Jurkat, Clone E6-1 (cell line): ENCODE measurements at places on chromosomes 4 and X.

- DNase-seq = no peak
Measured at GRCh38 chrX:41351923-41352322, 18.0 kb downstream of the DDX3X start.

DNA sequence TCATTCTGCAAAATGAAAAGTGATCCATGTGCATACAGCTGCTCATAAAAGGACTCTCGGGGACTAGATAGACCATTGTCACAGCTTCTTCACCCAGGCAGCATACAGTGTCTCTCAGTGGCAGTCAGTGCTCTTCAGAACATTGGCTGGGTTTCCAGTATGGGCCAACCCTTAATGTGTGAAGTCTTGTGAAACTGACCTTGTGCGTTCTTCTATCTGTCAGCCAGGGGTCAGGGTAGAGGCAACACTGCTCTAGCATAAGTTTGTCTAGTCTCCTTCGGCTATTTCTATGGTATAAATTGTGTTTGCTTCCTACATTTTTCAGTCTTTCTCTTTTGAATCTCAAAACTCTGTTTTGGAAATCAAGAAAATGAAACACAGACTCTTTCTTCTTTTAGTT, 37.0 kb upstream of the SMIM31 start:
- no peak for DNase-seq

GRCh38 chrX:34371754-34372153, 239.6 kb upstream of the FAM47A start:
- no peak for DNase-seq

DNA sequence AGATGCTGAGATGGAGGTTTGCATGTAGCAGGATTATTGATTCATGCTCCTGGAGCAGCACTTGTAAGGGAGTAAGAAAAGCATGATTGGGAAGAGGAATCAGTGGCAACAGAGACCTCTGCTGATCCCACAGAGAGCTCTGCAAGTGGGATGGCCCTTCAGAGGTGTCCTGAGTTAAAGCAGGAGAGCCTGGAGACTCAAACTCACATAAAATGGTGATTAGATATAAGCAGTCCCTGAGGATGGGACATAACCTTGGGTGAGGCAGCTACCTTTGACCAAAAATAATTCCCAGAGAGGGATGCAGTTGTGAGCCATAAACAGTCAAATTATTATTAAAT, 25.4 kb upstream of the BMPR1B start:
- DNase-seq = no peak

- DNase-seq = no peak
Measured at GRCh38 chr4:114019969-114020358, 40.5 kb upstream of the ARSJ start.

DNA sequence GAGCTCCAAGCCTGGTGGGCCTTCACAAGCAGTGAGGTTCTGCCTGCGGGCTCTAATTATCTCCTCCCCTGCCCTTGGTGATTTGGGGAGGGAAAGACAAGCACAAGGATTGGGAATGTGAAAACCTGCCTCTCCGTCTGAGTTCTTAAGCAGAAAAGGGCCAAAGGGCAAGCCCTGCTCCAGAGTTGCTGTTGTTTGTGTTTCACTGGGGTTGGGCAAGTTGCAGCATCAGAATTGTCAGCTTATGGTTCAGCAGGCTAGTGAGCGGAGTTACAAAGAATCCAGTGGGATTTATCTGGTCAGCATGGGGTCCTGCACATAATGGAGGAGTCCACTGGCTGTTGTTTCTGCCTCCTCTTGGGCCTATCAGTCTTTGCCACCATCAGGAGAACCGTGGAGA, 60.5 kb downstream of the NHS start:
- DNase-seq = no peak

DNA sequence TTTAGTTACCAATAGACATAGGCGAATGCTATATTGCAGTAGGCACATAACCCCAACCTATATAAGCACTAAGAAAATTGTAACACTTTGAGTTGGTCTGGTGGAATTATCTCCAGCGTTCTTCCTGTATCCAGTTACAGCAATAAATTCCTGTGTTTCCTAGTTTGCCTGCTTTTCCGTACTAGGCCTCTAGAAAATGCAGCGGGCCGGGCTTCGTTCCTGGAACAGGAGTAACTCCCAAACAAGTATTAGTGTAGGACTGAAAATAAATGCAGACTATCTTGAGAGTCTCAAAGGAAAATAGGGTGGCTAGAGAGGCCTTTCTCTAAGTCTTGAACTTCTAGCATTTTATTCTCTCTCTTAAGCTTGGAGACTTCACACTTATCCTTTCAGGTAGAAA, 159.8 kb downstream of the OR13H1 start:
- DNase-seq = no peak

- no peak for DNase-seq
Measured at GRCh38 chrX:21741869-21742701, 15.8 kb downstream of the SMPX start.

DNA sequence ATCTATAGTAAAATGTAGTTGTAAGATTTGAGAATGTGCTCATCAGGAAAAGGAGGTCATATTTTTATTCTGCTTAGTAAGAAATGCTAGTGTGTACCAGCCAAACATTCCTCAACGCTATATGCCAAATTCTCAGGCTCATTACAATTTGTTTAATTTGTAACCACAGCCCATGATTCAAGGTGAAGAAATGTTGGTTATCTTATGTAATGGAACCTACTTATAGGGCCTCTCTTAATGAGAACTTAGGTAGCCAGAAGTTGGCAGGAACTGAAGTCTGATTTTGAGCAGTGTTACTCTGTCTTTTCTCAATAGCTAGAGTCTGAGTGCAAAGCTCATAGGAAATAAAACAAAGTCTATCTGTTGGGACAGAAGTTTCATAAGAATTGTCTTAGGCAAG, 595.0 kb downstream of the GLUD2 start:
- DNase-seq = no peak

DNA sequence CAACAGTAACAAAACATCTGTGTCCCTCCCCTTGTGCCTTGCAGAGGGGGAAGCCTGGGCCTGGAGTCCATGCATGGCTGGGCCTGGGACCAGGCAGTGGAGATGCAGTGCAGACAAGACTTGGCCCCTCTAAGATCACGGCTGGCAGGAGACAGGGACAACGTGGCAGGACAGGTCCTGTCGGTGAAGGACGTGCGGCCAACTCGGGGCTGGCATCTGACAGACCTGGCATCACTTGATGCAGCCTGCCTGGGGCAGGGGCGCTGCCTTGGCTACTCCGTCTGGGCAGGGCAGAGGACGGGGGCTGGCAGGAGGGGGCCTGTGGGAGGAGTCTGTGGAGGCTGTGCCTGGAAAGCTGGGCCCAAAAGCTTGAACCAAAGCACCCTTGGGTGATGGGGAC, 112.1 kb downstream of the CPZ start:
- no peak for DNase-seq

DNA sequence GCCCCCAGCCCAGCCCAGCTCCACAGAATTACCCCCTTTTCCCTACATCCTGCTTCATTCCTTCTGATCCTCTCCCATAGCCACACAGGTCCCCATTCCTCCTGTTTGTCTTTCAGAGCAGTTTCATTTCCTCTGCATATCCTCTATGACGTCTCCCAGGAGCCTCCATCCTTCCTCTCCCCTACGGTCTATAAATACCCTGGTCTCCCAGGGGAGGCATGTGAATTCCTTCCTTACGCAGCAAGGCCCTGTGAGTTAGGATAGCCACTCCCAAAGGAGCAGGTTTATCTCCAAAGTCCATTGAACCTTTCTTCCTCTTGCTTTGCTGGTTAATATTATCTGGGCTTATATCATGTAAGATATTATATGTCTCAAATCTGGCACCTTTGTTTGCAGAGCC, 8.4 kb upstream of the APLN start:
- DNase-seq = no peak

- DNase-seq = no peak
Measured at GRCh38 chr4:137471895-137472294, 60.4 kb downstream of the PCDH18 start.
